Tibial nerve (tissue), 4 donors: ENCODE measurements at places on chromosomes 12 and 14.
A peak's percentile ranks its signal among the peaks of the same experiment; 100 is the strongest.

DNA sequence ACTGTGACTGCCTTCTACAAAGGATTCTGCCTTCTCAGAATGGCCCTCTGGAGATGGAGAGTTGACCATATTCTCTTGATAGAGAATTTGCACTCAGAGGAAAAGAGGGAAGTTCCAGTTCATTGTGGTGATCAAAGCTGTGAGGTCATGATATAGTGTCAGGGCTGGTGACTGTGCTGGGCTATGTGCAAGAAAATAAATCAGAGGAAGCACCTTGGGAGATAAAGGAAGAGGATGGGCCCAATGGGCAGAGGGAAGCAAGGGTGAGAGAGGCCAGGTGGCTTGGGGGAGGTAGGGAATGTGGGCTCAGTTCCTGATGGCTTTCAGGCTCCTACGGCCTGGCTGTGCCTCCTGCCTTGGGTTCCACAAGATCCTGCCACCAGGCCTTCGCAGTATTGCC lies 145.8 kb downstream of the SLC8A3 start:
- no peak overlapping the region for H3K27ac ChIP-seq
- no peaks in the 10 kb centered on the region for H3K36me3 ChIP-seq
- H3K4me1 ChIP-seq: no peaks in the 10 kb centered on the region
- DNase-seq: no peak

DNA sequence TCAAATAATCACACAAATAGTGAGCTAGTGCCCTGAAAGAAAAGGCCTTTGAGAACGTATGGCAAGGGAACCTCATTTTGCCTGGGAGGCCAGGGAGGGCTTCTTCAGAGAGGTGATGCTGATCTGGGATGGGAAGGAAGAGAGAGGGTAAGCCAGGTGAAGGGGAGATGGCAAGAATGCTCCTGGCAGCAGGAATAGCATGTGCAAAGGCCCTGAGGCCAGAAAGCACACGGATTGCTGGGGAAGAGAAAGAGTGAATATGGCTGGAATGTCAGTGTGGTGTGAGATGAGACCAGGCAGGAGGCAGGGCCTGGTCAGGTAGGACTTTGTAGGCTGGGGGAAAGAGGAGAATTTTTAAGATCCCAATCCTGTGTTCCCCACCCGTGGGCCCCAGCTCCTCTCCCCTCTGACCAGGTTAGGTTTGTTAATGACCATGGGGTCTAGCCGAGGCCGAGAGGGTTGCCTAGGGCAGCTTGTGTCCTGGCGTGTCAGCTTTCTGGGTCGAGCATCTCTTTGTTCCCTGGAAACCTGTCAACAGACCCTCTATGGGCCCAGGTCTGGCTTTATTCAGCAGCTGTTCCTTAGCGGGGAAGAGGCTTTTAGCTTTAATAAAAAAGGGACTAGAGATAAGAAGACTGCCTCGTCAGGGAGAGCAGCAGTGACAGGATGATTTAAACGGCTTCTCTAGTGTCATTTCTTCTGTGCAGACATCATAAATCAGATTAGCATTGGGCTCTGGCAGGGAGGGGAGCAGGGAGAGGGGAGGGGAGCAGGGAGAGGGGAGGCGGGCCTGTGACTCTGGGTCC lies 123.4 kb downstream of the ADCK1 start:
- no peaks in the 10 kb centered on the region for H3K4me1 ChIP-seq
- H3K4me3 ChIP-seq: no peak overlapping the region
- H3K27me3 ChIP-seq: no peaks in the 10 kb centered on the region
- no peaks in the 10 kb centered on the region for H3K36me3 ChIP-seq
- no peak for DNase-seq

DNA sequence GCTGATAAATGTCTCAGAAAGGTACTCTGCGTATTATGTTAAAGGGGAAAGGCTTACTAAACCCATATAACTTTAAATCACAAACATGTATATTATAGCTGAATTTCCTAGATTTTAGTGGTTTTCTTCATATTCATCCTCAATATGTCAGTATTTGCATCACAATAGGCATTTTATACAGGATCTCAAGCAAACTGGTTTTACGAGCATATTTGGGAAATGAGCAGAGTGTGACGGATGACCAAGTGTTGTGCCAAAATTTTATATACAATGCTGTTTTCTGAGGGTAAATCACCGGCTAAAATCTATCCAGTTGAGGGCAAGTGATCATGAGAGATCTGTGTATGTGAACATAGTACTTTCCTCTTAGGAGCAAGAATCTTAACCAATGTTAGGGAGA lies 8.4 kb downstream of the CPM start:
- no peaks in the 10 kb centered on the region for H3K4me1 ChIP-seq
- H3K27ac ChIP-seq: no peak overlapping the region
- H3K36me3 ChIP-seq: no peaks in the 10 kb centered on the region
- no peak for DNase-seq
- no peak overlapping the region for H3K4me3 ChIP-seq

GRCh38 chr14:74712499-74713394 lies at the start of the genes AREL1 and FCF1:
TSS of gene AREL1 (minus strand) at chr14:74713080. CDS start at chr14:74685615, 27,465 bp downstream.
TSS of gene FCF1 (plus strand) at chr14:74713144. CDS start at chr14:74713198, 54 bp downstream.
- DNase-seq: peak; percentile 58
- no peaks in the 10 kb centered on the region for H3K27me3 ChIP-seq
- peak within 1 kb of the TSS; percentile 83 for H3K4me3 ChIP-seq

DNA sequence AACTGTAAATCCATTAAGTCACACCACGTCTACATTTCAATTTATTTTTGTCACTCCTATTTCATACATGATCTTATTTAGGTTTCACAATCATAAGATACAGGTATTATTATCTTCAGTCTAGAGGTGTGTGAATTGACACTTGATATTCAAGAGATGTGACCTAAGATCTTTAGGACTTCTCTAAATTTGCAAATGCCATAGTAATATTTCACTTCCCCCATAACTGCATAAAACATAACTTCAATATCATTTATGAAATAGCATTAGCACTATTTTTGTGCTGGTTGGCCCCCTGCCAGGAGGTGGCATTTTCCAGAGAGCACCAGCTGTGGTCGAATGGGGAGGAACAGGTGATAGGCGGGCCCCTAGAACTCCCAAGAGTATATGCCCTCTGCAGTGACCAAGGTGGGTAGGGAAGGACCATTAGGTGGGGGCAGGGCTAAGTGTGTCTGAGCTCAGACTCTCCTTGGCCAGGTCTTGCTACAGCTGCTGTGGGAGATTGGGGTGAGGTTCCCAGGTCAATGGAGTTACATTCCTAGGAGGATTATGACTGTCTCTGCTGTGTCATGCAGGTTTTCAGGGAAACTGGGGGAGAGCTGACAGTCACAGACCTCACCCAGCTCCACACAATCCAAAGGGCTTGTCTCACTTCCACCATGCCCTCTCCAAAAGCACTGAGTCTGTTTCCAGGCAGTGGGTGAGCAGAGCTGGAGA lies 49.2 kb upstream of the ERGIC2 start:
- no peak for DNase-seq
- no peaks in the 10 kb centered on the region for H3K4me1 ChIP-seq
- H3K27me3 ChIP-seq: no peaks in the 10 kb centered on the region

- DNase-seq: no peak
- H3K36me3 ChIP-seq: peaks cover 25% of the 10 kb centered on the region
- H3K27ac ChIP-seq: no peak overlapping the region
Observed at GRCh38 chr12:110354172-110354780, 49.2 kb downstream of the ANAPC7 start.

DNA sequence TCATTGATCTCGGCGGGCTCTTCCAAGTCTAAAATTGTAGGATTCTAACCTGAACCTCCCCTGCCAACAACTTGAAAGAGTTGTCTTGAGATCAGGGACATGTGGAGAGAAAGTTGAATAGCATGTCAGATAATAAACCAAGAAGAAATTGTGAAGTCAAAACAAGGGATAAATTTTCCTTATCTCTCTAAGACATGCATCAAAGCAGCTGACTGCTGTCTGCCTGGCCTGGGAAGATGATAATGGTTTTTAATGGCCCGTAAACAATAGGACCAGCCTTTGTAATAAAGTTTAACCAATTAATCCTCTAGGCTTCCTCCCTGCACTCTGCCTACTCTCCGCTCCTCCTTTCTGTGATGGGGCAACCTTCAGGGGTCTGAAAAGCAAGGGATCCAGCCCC lies 67.9 kb downstream of the DPF3 start:
- H3K27me3 ChIP-seq: no peaks in the 10 kb centered on the region

GRCh38 chr14:51189600-51190376 lies 50.3 kb upstream of the TMX1 start:
- H3K4me3 ChIP-seq: no peak overlapping the region
- DNase-seq: no peak
- H3K27me3 ChIP-seq: no peaks in the 10 kb centered on the region
- no peaks in the 10 kb centered on the region for H3K36me3 ChIP-seq
- H3K4me1 ChIP-seq: peaks cover 8% of the 10 kb centered on the region

- DNase-seq: no peak
- no peak overlapping the region for H3K27ac ChIP-seq
Observed at GRCh38 chr12:32265951-32266350, 133.4 kb upstream of the FGD4 start.

- H3K27ac ChIP-seq: no peak overlapping the region
- no peaks in the 10 kb centered on the region for H3K4me1 ChIP-seq
- no peak for DNase-seq
- H3K4me3 ChIP-seq: no peak overlapping the region
- H3K36me3 ChIP-seq: no peaks in the 10 kb centered on the region
Observed at GRCh38 chr12:4628406-4628805, 20.4 kb downstream of the AKAP3 start.

GRCh38 chr14:28629328-28630004 lies 137.1 kb upstream of the FOXG1 start:
- H3K4me3 ChIP-seq: no peak overlapping the region
- no peaks in the 10 kb centered on the region for H3K27me3 ChIP-seq
- H3K36me3 ChIP-seq: no peaks in the 10 kb centered on the region
- H3K4me1 ChIP-seq: no peaks in the 10 kb centered on the region

- H3K27me3 ChIP-seq: no peaks in the 10 kb centered on the region
- H3K27ac ChIP-seq: no peak overlapping the region
- H3K4me1 ChIP-seq: no peaks in the 10 kb centered on the region
- peaks cover 8% of the 10 kb centered on the region for H3K36me3 ChIP-seq
Observed at GRCh38 chr14:50897658-50898175, 25.9 kb downstream of the ABHD12B start.

- no peak overlapping the region for H3K4me3 ChIP-seq
- DNase-seq: no peak
- no peak overlapping the region for H3K27ac ChIP-seq
- H3K4me1 ChIP-seq: no peaks in the 10 kb centered on the region
- no peaks in the 10 kb centered on the region for H3K36me3 ChIP-seq
Observed at GRCh38 chr12:115936997-115937916, 340.2 kb downstream of the MED13L start.

GRCh38 chr12:88206601-88207000 lies 64.5 kb downstream of the TMTC3 start:
- no peaks in the 10 kb centered on the region for H3K27me3 ChIP-seq
- peaks cover 10% of the 10 kb centered on the region for H3K4me1 ChIP-seq
- peak; percentile 60 for DNase-seq
- no peak overlapping the region for H3K27ac ChIP-seq

- H3K27me3 ChIP-seq: no peaks in the 10 kb centered on the region
- no peak overlapping the region for H3K27ac ChIP-seq
- H3K4me3 ChIP-seq: no peak overlapping the region
Observed at GRCh38 chr12:2998789-2999264, 39.6 kb downstream of the TEAD4 start.

- no peak overlapping the region for H3K4me3 ChIP-seq
- H3K27ac ChIP-seq: no peak overlapping the region
- H3K4me1 ChIP-seq: no peaks in the 10 kb centered on the region
- no peaks in the 10 kb centered on the region for H3K27me3 ChIP-seq
- DNase-seq: no peak
- H3K36me3 ChIP-seq: no peaks in the 10 kb centered on the region
Observed at GRCh38 chr12:1167784-1168183, 176.8 kb downstream of the ERC1 start.

DNA sequence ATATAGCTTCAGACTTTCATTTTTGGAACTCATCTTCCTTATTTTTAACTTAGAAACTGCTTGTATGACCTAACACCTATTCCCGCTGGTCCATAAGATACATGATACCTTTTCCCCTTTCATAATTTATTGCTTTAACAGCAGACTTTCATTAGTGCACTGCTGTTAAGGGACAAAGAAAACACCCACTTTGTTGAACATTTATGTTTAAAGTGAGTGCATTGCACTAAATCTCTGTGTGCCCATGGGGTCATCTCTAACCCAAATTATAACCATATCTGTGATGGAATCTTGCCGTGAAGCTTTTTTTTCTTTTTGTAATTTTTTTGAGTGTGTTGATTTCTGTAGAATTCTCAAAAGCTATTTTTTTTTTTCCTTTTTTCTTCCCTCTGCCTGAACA lies 261.8 kb downstream of the TMTC2 start:
- no peaks in the 10 kb centered on the region for H3K4me1 ChIP-seq
- no peak overlapping the region for H3K4me3 ChIP-seq
- no peak overlapping the region for H3K27ac ChIP-seq
- H3K36me3 ChIP-seq: no peaks in the 10 kb centered on the region
- DNase-seq: no peak

DNA sequence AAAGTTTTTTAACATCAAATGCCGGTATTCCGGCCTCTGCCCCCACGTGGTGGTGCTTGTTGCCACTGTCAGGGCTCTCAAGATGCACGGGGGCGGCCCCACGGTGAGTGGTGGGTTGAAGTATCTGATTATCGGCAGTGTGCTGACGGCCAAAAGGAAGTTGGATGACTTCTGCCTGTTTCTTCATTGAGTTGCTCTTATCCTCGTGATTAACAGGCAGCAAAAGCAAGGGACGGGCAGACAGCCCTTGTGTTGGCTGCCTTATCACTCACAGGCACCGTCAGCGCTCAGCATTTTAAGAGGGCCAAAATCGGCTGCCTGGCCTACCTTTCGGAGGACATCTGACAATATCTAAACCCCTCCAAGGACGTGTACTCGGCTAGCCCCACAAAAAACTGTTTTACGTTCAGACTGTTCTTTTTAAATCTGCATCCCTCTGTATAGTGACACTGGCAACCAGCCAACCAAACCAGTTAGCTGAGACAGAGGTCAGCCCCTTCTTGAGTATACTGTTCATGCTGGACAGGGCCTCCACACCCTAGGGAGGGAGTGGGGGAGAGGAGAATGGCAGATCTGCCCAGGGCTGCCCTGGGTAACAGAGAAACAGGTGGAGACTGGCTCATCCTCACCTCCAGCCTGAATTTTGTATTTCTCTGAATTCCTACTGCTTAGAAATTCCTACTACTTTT lies 22.9 kb upstream of the AKAP5 start:
- H3K4me3 ChIP-seq: no peak overlapping the region
- peaks cover 5% of the 10 kb centered on the region for H3K4me1 ChIP-seq
- DNase-seq: no peak
- H3K27me3 ChIP-seq: no peaks in the 10 kb centered on the region
